ENCODE measurements at places on chromosomes 2 and 18.

DNA sequence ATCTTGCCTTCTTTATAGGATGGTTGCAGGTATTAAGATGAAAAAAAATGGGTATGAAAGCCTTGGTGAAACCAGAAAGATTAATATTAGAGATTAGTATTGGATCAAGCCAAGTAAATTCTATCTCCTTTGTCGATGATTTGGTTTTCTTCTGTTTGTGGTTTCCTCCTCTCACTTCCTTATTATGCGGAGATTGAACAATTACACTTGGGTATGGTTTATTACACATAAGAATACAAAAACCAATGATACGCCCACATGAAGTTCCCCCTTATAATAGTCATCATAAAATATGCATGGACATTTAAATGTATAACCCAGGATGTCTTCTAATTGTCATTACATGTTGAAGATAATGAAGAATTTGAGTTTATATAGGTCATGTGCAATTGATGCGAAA, 4.9 kb downstream of the LTBP1 start:
- DNase-seq, result no peak

DNA sequence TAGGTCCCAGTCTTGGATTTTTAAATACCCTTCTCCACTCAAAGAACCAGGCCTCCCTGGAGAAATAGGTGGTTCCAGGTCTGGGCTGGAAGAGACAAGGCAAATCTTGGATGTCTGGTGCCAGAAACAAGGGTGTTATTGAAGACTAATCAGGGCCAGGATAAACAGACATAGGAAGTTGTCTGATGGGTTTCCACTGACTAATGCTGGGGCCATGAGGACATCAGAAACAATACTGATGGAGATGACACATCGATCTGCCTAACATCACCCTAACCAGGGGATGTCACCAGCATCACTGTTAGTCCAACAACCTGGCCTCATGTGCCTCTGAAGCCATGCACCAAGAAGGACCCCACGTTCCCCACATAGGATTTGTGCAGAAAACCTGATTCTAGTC, 42.5 kb upstream of the GLI2 start:
- DNase-seq, result peak; percentile 45

- DNase-seq, result no peak
Observed at GRCh38 chr2:237860273-237860935, 981 bp downstream of the RAMP1 start.

DNA sequence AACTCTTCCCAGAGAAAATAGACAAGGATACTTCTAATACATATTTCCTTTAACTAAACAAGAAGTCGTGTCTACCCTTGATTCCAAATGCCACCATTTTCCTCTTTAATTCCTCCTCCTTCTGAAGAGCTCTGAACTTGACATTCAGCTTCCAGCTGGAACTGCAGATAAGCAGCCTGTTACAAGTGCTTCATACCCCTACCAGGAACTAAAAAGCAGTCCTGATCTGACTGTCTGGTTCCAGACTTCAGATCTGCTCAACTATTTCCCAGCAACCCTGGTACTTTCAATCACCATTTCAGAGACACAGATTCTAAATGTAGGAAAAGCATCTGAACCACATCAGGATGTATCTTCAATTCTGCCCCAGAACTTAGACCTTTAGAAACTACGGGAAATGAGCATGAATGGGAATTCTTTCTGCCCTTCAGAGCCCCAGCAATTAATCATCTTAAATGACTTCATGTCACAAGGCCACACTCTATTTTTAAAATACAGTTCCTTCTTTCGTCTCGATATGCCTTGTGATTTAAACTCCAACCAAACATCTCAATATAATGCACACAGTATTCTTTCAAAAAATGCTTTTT, 159.5 kb downstream of the L3MBTL4 start:
- no peak for DNase-seq

GRCh38 chr2:34567128-34567527, 968.0 kb upstream of the FAM98A start:
- peak; percentile 39 for DNase-seq

DNA sequence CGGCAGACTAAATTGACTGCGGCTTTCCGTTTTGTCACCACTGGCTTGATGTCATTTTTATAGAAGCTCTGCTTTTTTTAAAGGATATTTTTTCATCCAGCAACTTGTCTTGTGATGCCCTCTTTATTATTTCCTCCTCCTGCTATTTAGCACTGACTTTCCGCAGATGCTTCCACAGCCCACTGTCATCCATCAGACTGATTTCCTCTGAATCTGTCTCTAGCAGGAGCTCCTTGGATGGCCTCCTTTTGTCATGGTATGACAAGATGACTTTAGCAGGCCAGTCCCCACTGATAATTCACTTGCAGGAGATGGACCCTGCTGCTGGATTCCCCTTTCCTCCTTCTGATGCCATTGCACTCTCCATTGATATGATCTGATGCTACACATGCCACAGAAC, 454.6 kb downstream of the TSN start:
- no peak for DNase-seq

DNA sequence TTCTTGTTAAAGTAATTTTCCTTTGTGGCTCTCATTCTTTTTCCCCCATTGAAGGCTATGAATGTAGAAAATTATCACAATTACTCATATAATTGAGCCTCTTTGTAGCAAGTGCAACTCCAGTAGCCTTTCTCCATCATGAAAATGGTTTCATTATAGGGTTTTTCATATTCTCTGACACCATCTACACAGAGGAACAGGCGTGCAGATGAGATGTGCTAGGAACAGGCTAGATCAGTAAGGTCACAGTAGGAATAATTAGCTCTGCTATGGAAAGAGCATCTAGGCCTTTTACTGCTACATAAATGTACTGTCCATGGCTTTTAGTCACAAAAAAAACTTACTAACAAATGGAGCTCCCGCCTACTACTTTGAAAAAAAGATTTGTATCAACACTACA, 12.6 kb upstream of the DLX1 start:
- no peak for DNase-seq

DNA sequence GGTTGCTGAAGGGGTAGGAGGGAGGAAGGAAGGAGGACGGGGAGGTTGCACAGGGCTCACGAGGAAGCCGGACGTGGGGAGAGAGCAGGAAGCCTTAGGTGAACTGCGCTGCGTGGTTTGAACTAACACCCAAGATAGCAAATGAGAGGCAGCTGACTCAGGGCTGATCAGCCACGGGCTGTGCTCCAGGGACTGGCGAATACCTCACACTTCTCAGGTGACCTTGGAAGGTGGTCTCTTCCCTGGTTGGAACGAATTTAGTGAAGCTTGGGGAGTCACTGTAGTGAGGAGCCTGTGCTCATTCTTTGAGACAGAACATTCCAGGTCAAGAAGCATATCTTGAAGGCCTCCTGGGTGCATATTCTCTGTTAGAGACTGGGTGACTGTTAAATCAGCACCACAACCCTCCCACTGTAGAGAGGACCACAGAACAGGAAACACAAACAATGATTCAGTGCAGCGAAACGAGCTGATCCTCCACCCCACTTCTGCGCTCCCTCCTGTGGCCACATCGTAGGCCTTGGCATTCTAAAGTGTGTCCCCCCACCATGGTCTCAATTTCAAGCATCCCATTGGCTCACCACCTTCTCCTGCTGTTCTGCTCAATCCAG, 33.8 kb downstream of the TOGARAM2 start:
- peak; percentile 45 for DNase-seq

DNA sequence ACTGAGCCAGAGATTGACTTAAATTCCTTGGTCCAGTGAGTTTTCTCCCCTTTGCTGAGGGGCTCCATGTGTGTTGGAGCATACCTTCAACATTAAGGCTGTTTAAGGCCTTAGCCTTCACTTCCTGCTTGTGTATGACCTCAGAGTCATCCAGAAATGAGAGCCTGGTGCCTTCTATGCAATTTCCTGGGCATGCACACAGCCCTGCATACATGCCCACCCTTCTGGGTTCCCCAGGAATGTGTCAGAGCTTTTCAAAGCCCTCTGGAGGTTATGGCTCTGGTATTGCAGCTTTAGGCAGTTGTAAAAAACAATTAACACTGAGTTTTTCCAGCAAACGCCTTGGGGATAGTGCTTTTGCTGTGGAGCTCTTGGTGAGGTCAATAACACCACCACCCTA, 16.7 kb downstream of the IL1R1 start:
- peak; percentile 30 for DNase-seq

DNA sequence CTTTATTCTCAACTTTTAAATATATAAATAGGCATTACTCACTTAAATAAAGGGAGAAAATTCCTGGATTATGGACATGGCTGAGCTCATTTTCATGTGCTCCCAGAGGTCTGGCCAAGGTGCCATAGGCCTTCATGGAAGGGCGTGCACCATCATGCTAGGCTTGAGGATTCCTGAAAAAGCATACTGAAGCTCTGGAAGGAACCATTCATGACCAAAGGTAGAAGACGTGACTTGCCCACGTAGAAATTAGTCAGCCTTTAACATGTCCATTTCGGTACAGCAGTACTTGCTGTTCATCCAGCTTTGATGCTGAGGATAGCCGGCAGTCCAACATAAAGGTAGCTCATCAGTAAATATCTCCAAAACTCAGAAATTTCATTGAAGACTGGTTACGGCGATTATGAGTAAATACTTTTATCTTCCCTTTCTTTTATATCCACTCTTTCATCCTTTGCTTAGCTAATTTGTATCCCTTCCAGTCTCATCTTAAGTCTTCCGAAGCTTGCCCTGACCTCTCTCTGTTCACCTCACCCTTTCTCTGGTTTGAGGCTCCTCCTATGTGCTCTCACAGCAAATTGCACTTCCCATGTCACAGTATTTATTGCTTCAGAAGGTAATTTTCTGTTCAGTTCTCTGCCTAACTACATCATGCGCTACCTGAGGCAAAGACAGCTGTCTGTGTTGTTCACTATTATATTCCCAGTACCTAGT, 32.3 kb upstream of the ASNSD1 start:
- DNase-seq, result peak; percentile 64

GRCh38 chr2:19256121-19256601, 102.3 kb downstream of the OSR1 start:
- DNase-seq, result peak; percentile 97

DNA sequence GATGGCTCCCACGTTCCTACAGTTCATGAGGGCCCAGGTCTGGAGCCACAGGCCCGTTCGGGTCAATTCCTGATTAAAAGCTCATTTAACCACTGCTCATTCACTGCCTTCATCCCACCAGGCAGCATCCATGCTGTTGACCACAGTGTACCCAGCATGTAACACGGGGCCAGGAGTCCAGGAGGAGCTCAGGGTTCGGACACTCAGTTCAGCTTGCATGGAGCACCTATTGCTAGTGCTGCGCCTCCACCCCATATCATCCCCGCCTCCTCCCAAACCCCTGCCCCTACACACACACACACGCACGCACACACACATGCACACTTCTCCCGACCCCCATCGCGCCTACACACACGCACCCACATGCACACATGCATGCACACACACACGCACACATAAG, 72.9 kb upstream of the SNTG2 start:
- DNase-seq, result no peak

DNA sequence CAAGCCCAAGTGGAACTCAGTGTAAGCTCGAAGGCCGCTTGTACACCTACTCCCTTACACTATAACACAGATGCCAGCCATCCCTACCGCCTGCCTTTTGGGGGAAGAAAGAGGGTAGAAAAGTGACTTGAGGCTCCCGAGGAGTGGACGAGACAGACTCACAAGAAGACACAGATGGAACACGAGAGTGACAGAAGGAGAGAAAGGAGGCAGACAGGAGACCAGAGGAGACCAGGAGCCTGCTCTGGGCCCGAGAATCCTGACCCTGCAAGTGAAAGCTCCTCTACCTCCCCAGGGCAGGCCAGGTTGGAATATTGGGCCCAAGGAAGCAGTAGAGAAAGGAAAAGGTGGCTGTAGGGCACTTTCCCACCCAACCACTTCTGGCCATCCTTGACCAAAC, 23.4 kb upstream of the TNS1 start:
- DNase-seq, result no peak

DNA sequence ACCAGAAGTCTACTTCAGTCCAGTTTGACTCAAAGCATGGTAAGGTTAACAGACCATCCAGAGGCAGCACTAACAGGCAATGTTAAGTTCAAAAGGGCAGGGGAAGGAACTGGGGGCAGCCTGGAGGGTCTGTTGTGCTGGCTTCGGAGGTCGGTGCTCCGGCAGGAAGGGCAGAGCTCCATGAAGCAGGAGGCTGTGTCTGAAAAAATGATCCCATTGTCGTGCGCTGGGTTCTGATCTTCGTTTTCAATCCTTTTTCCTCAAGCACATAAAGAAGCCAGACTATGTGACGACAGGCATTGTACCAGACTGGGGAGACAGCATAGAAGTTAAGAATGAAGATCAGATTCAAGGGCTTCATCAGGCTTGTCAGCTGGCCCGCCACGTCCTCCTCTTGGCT, 21.9 kb upstream of the DLX1 start:
- no peak for DNase-seq

GRCh38 chr2:215019521-215020145, 118.8 kb downstream of the ABCA12 start:
- DNase-seq, result no peak

GRCh38 chr2:179250848-179251504, 13.7 kb downstream of the SESTD1 start:
- DNase-seq, result no peak

DNA sequence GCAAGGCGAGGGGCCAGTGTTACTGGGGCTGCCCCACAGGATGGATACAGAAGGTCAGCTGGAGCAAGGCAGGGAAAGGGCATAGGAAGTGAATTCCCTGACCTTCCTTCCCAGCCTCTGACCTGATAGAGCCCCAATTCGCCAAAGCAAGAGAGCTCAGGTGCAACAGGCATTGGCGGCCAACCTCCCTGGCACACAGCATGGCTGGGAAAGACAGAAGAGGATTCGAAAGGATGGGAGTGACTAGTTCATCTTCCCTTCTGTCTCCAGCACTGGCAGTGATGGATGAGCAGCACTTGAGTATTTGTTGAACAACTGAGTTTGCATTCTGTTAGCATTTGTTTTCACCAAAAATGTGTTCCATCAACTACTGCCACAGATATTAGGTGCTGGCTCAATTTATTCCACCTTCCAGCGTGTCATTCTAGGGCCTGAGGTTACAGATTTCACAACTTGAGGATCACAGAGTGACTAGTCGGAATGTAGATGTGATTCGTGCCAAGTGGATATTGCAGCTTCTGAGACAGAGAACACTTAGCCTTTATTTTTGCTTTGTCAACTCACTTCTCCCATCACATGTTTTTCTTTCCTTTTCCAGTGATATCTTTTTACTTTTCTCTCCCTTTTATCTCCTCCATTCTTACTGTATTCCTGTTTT, 6.2 kb downstream of the COPS8 start:
- DNase-seq, result peak; percentile 77

DNA sequence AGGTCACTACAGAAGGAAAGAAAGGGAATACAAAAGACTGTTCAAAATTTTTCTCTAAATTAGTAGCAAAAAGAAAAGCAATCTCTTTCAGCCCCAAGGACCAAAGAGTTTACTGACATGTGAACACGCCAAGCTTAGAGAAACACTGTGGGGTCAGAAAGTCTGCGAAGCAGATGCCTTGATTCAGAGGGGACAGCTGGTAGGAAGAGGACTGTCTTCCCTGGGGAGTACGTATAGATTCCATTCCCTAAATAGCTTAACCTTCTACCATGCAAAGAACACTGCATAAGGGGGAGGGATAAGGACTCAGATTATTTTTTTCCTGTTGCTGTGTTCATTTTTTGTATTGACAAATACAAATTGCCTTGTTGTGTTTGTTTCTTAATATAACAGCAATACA, 96.1 kb downstream of the IRS1 start:
- no peak for DNase-seq

- DNase-seq, result no peak
Observed at GRCh38 chr2:107305966-107306365, 420.0 kb upstream of the ST6GAL2 start.

- no peak for DNase-seq
Observed at GRCh38 chr18:74438091-74438490, 19.0 kb downstream of the DIPK1C start.
